Activated naive CD4-positive, alpha-beta T cell treated with anti-CD3 and anti-CD28 coated beads, Interleukin-2, amount 10 ng/mL, durations not matched to agents 7 days and 5 days (primary cell): ENCODE measurements at places on chromosomes 13 and 19.

GRCh38 chr13:113579686-113580085, 4.9 kb upstream of the TFDP1 start:
- no peak overlapping the region for H3K27ac ChIP-seq
- H3K36me3 ChIP-seq, result no peaks in the 10 kb centered on the region
- H3K4me3 ChIP-seq, result no peak overlapping the region
- DNase-seq, result no peak
- peaks cover 29% of the 10 kb centered on the region for H3K27me3 ChIP-seq

DNA sequence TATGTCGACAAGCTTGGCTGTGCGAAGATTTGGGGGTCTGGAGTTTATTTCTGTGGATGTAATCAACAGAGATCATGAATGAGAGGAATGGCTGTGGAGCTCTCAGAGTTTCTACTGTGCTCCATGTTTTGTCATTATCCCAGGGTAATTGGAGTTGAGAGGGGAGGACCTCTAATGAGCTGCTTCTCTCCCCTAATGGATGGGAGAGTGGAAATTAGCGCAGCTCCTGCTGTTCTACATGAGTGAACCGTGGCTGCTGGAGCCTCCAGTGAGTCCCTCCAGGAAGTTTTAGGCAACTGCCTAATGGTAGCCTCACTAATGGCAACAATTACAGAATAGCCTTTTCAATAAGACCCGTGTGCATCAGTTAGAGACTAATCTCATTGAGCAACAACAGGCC, 31.3 kb upstream of the FGF9 start:
- H3K27ac ChIP-seq, result no peak overlapping the region
- no peaks in the 10 kb centered on the region for H3K36me3 ChIP-seq
- H3K4me3 ChIP-seq, result no peak overlapping the region
- H3K4me1 ChIP-seq, result no peaks in the 10 kb centered on the region

- H3K4me3 ChIP-seq, result no peak overlapping the region
- DNase-seq, result no peak
- H3K36me3 ChIP-seq, result no peaks in the 10 kb centered on the region
- H3K27ac ChIP-seq, result no peak overlapping the region
- no peaks in the 10 kb centered on the region for H3K27me3 ChIP-seq
Observed at GRCh38 chr13:109101550-109102144, 472.2 kb downstream of the MYO16 start.

DNA sequence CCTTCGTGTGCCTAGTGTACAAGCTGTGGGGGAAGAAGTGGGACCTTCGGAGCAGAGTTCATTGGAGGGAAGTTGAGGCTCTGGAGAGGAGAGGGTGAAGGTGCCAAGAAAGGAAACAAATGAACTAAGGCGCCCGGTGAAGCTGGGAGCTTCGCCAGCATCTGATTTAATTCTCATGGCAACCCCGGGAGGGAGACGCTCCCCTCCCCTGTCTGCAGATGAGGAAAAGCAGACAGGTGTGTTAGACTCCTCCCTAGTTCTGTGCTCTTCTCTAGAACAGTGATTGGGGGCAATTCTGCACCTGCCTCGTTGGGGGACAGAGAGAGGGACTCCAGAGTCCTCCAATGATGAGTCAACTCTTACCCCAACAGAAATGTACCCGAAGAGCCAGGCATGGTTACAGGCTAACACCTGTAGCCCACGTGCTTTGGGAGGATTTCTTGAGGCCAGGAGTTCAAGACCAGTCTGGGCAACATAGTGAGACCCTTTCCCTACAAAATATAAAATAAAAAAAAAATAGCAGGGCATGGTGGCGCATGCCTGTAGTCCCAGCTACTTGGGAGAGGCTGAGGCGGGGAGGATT, 4.2 kb downstream of the SSC5D start:
- no peaks in the 10 kb centered on the region for H3K36me3 ChIP-seq
- no peaks in the 10 kb centered on the region for H3K4me1 ChIP-seq
- H3K27me3 ChIP-seq, result peaks cover 75% of the 10 kb centered on the region
- no peak overlapping the region for H3K4me3 ChIP-seq
- no peak overlapping the region for H3K27ac ChIP-seq

- no peaks in the 10 kb centered on the region for H3K4me1 ChIP-seq
- no peak overlapping the region for H3K4me3 ChIP-seq
- H3K36me3 ChIP-seq, result peaks cover 22% of the 10 kb centered on the region
- no peak for DNase-seq
- no peaks in the 10 kb centered on the region for H3K27me3 ChIP-seq
Observed at GRCh38 chr13:42219876-42220275, 52.1 kb upstream of the AKAP11 start.

- H3K27ac ChIP-seq, result no peak overlapping the region
- no peak for DNase-seq
- peaks cover 33% of the 10 kb centered on the region for H3K4me1 ChIP-seq
Observed at GRCh38 chr19:7999376-7999775, 6.1 kb downstream of the ELAVL1 start.

DNA sequence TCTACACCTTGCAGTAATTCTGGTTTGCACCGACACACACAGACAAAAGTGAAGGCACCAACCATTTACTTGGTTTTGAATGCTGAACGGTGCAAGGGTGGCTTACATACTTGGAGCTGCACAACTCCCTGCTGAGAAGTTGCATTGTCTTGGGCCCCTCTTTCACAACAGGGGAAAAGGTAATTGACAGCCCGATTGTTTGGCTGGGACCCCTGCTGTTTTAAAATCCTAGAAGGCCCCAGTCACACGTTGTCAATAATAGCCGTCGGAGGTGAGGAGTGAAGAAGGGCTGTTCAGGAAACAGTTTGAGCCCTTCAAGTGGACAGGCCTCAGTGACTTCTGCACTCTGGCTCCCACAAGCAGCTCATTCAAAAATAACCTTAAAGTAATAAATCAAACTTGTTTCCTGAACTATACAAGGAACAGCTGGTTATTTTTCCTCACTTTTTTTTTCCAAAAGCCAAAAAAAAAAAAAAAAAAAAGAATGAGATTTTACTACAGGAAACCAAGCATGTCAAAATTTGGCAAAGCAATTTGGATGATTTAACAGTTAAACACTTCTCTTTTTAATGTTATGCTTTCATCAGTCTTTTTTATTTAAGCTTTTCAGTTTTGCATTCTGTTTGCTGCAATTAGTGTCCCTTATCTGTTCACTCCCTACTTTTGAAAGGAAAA, 19.0 kb upstream of the SPRY2 start:
- no peak for DNase-seq
- no peak overlapping the region for H3K27ac ChIP-seq
- no peaks in the 10 kb centered on the region for H3K4me1 ChIP-seq
- H3K36me3 ChIP-seq, result no peaks in the 10 kb centered on the region
- H3K4me3 ChIP-seq, result no peak overlapping the region

GRCh38 chr13:97306645-97307044, 84.5 kb downstream of the MBNL2 start:
- H3K36me3 ChIP-seq, result no peaks in the 10 kb centered on the region
- no peaks in the 10 kb centered on the region for H3K27me3 ChIP-seq
- no peak for DNase-seq
- H3K4me3 ChIP-seq, result no peak overlapping the region
- no peaks in the 10 kb centered on the region for H3K4me1 ChIP-seq

GRCh38 chr19:13104848-13105711, 2.4 kb upstream of the LYL1 start:
- H3K27me3 ChIP-seq, result peaks cover 11% of the 10 kb centered on the region
- peak overlapping the region; percentile 82 for H3K4me3 ChIP-seq
- peak; percentile 64 for DNase-seq
- peaks cover 41% of the 10 kb centered on the region for H3K4me1 ChIP-seq
- peaks cover 11% of the 10 kb centered on the region for H3K36me3 ChIP-seq

- DNase-seq, result no peak
- no peak overlapping the region for H3K27ac ChIP-seq
- H3K36me3 ChIP-seq, result no peaks in the 10 kb centered on the region
Observed at GRCh38 chr19:40383668-40384248, 6.2 kb downstream of the HIPK4 start.

- no peak for DNase-seq
- H3K4me3 ChIP-seq, result no peak overlapping the region
- no peak overlapping the region for H3K27ac ChIP-seq
- peaks cover 18% of the 10 kb centered on the region for H3K27me3 ChIP-seq
- H3K4me1 ChIP-seq, result peaks cover 7% of the 10 kb centered on the region
Observed at GRCh38 chr13:113753171-113753570, 5.9 kb upstream of the TMEM255B start.

- no peaks in the 10 kb centered on the region for H3K36me3 ChIP-seq
- no peak for DNase-seq
- no peak overlapping the region for H3K4me3 ChIP-seq
- no peak overlapping the region for H3K27ac ChIP-seq
- no peaks in the 10 kb centered on the region for H3K4me1 ChIP-seq
- H3K27me3 ChIP-seq, result peaks cover 18% of the 10 kb centered on the region
Observed at GRCh38 chr19:31263328-31263727, 85.9 kb downstream of the TSHZ3 start.

DNA sequence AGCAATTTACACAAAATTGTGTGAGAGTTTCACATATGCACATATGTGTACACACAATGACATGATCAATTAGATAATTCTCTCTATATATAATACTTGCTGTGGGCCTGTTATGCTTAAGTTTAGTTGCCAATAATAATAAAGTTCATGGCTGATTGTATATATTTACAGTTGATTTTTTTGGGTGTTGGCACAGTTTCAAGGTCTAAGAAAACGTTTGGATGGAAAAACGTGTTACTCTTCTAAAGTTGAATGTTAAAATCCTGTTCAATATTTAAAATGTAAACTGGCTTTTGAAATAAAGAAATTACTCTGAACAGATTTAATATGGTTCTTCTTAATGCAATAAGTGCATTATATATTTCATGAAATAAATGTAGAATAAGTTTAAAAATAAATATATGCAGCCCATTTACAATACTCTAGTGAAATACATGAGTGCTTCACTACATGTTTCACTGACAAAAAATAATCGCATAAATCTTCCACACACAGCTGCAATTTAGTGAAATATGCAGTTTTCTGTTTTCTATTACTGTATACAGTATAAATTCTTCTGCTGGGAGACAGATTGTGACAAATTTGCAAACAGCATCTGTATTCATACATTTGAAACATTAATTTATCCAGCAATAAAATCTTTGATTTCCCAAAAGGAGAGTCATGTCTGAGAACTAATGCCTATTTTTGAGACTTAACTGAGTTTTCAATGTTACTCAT, 586.9 kb upstream of the KLHL1 start:
- H3K4me1 ChIP-seq, result no peaks in the 10 kb centered on the region
- no peak overlapping the region for H3K27ac ChIP-seq
- no peaks in the 10 kb centered on the region for H3K36me3 ChIP-seq
- no peak for DNase-seq

GRCh38 chr19:42467183-42467760, 24.5 kb upstream of the CXCL17 start:
- peaks cover 11% of the 10 kb centered on the region for H3K27me3 ChIP-seq
- no peak overlapping the region for H3K4me3 ChIP-seq
- peaks cover 29% of the 10 kb centered on the region for H3K4me1 ChIP-seq
- no peak for DNase-seq

DNA sequence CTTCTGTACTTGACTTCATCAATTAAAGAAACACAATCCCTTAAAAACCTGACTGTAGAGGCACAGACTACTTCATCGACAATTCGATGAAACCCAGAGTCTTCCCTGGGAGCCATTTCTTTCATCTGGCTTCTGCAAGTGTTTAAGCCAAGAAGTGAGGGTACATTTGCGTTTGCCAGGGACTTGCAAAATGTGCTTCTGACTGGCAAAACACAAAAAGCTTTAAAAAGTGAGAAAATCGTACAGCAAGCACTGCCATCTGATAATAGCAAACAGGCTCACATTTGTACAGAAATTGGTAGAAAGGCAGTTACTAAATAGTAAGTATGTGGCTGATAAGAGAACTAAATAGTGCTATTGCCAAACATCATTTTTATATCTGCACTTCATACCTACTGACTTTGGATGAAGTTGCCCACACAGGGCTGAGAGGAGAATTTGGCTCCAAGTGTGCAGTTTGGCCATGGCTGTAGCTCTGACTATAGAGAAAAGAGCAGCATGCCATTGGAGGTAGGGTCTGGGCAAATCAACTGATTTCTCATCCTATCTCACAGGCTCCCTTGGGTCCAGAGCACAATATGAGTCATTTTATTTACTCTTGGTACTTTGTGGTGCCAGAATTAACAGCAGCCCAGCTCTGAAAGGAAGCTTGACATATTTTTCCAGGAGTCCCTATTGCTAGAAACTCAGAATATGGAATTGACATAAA, 358.1 kb downstream of the OXGR1 start:
- H3K4me1 ChIP-seq, result no peaks in the 10 kb centered on the region
- H3K36me3 ChIP-seq, result no peaks in the 10 kb centered on the region
- H3K27ac ChIP-seq, result no peak overlapping the region
- H3K27me3 ChIP-seq, result no peaks in the 10 kb centered on the region
- no peak for DNase-seq
- no peak overlapping the region for H3K4me3 ChIP-seq

DNA sequence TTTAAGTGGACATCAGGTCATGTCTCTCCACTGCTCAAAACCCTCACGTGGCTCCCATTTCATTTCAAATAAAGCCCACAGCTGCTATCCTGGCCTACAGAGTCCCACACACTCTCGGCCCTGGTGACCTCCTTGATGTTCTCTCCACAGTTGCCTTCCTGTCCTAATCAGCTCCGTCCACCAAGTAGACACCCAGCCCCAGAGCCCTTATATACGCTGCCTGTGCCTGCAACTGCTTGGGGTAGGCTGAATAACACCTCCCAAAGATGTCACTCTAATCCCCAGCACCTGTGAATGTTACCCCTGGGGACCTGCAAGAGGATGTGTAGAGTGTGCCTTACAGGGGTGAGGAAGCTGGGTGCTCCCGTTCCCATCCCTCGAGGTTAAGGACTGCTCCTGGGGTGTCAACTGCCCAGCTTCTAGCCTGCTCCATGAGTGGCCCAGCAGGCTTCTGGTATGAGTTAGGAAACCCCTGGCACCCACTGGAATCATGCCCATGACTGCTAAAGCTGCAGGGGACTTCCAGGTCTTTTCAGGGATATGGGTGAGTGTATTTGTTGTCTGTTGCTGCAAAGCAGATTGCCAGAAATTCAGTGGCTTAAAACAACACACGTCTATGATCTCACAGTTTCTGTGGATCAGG, 6.0 kb downstream of the FAM187B start:
- H3K4me1 ChIP-seq, result peaks cover 41% of the 10 kb centered on the region
- H3K27ac ChIP-seq, result peak overlapping the region; percentile 28
- no peak for DNase-seq
- no peak overlapping the region for H3K4me3 ChIP-seq

DNA sequence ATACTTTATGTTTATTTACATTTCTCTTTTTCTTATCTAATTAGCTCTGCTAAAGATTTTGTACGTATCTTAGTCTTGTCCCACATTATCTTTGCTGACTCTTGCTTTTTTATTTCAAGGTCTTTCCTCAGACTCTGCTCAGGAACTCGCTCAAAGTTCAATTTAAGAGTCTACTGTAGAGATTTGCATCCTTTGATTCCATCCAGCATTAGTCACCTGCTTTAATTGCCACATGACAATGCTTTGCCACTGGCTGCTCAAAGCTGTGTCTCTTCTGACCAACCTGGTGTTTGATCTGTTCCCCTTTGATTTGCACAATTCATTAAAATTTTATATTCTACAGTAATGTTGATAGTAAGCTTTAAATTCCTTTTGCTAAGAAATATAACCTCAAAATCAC, 157.9 kb upstream of the FREM2 start:
- H3K27ac ChIP-seq, result no peak overlapping the region
- no peaks in the 10 kb centered on the region for H3K4me1 ChIP-seq
- no peaks in the 10 kb centered on the region for H3K27me3 ChIP-seq
- DNase-seq, result no peak
